ENCODE measurements at places on chromosomes 11 and 22. TPM values are rescaled to one million over a fixed set of nuclear protein-coding genes. Genes with fewer than 3 reads are reported as not detected.

TRIM51 gene
- not detected for total RNA-seq

- H3K4me1 ChIP-seq = peaks cover 12% of the 10 kb centered on the region
- no peaks in the 10 kb centered on the region for H3K27me3 ChIP-seq
- no peak overlapping the region for H3K27ac ChIP-seq
- DNase-seq = no peak
- H3K4me3 ChIP-seq = no peak overlapping the region
Observed at GRCh38 chr11:123072332-123072761, 10.4 kb upstream of the HSPA8 start.

CREB3L1 gene
- total RNA-seq = 23.3 TPM

FGF4 gene
- not detected for total RNA-seq

GRCh38 chr11:76667271-76667818 lies 3.2 kb downstream of the LRRC32 start:
- H3K4me3 ChIP-seq = peak overlapping the region; percentile 76
- no peaks in the 10 kb centered on the region for H3K27me3 ChIP-seq
- peak overlapping the region; percentile 92 for H3K27ac ChIP-seq
- peaks cover 5% of the 10 kb centered on the region for H3K36me3 ChIP-seq

DNA sequence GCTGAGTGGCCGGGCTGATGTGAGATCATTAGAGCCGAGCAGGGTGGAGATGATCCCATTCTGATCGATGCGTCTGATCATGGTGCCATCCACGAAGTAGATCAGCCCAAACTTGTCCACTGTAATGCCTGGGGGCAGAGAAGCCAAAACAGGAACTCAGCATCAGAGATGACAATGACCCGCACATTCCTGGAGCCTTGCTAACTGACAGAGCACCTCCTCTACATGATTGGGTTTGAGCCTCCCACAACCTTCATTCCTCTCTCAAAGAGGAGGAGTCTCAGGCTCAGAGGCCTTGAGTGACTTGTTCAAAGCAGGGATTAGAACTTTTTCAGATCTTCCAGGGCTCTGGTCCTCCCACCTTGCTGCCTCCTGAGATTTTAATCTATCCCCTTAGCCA lies 133.7 kb upstream of the NARS2 start:
- H3K4me3 ChIP-seq = no peak overlapping the region
- no peak overlapping the region for H3K27ac ChIP-seq
- DNase-seq = no peak
- H3K4me1 ChIP-seq = no peaks in the 10 kb centered on the region
- no peaks in the 10 kb centered on the region for H3K27me3 ChIP-seq

CSNK2A3 gene
- total RNA-seq = 0.72 TPM

DNA sequence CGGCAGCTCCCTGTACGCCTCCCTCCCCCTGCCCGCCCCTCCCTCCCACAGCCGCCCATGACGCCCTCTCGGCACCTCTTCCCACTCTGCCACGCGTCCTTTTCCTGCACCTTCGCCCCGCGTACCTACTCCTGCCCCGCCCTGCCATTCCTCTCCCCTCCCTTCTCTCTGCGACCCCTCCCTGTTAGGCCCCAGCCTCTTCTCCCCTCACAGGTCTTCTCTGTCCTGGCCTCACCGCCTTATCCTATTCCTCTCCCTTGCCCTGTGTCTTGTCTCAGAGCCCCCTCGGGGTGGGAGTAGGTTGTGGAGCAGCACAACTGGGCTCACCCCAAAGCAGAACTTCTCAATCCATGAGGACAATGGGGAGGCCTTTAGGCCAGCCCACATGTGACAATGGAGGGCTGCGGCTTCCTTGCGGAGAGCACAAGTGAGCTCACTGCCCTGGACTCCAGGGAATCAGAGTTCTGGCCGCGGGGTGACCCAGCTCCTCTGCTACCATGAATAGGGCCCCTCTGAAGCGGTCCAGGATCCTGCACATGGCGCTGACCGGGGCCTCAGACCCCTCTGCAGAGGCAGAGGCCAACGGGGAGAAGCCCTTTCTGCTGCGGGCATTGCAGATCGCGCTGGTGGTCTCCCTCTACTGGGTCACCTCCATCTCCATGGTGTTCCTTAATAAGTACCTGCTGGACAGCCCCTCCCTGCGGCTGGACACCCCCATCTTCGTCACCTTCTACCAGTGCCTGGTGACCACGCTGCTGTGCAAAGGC lies 539 bp downstream of the SLC35C1 start:
- H3K27ac ChIP-seq = peak overlapping the region; percentile 77
- peak overlapping the region; percentile 94 for H3K4me3 ChIP-seq
- H3K4me1 ChIP-seq = peaks cover 39% of the 10 kb centered on the region
- H3K27me3 ChIP-seq = no peaks in the 10 kb centered on the region
- H3K36me3 ChIP-seq = peaks cover 17% of the 10 kb centered on the region

TYMP gene
- total RNA-seq = 11.3 TPM

WBP2NL gene
- 1.1 TPM for total RNA-seq

MS4A6E gene
- total RNA-seq = not detected

RANBP1 gene
- 51.4 TPM for total RNA-seq

UNC93B1 gene
- total RNA-seq = 19.3 TPM

DNA sequence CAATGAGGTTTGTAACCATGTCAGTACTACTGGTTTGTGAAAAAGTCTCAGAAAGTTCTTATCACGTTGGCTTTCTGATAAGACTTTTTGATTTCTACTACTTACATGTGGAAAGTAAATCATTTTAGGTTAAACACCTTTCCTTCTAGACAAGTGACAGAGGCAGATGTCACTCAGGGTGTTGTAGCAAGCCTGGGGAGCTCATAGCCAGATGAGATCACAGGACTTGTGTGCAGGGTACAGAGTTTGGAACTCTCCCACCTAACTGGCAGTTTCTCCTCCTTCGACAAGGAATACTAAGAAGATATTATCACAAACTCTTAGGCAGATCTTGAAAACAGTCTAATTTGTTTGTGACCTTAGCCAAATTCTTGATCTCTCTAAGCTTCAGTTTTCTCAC lies 49.4 kb upstream of the PICALM start:
- peak overlapping the region; percentile 12 for H3K27ac ChIP-seq
- H3K4me1 ChIP-seq = peaks cover 4% of the 10 kb centered on the region
- no peaks in the 10 kb centered on the region for H3K27me3 ChIP-seq
- DNase-seq = no peak
- H3K4me3 ChIP-seq = no peak overlapping the region
- H3K36me3 ChIP-seq = no peaks in the 10 kb centered on the region

ALDH3B1 gene
- 25.4 TPM for total RNA-seq

DNA sequence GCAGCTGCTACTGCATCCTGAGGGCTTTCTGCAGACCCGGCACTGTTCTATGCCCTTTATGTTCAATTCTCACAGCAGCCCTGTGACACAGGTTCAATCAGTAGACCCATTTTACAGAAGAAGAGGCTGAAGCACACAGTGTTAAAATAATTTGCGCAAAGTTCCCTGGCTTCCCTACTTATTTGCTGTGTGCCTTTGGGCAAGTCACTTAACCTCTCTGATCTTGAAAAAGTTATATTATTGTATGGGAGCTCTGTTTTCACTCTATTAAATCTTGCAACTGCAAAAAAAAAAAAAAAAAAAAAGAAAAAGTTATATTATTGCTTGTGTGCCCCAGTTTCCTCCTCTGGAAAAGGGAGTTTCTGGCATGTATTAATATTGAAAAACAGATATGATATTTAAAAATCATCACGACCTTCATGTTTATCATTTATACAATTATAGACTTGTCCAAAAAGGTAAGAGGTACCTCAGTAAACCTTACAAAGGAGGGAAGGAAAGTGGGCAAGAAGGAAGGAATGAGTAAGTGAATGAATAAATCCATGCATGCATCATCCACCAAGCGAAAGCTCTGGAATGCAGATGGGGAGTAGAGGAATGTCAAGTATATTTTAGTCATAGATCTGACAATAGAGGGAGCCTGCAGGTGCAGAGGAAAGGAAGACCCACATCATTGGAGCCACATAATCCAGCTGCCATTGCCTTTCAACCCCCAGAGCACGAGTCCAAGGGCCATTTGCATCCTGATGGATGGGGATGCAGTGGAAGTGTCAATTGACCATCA lies 21.2 kb upstream of the ISX start:
- H3K4me3 ChIP-seq = no peak overlapping the region
- DNase-seq = no peak
- H3K36me3 ChIP-seq = no peaks in the 10 kb centered on the region
- no peak overlapping the region for H3K27ac ChIP-seq

- no peak overlapping the region for H3K4me3 ChIP-seq
- no peaks in the 10 kb centered on the region for H3K27me3 ChIP-seq
- no peak overlapping the region for H3K27ac ChIP-seq
- no peak for DNase-seq
- H3K4me1 ChIP-seq = no peaks in the 10 kb centered on the region
Observed at GRCh38 chr11:131108760-131109159, 192.5 kb upstream of the SNX19 start.

DNA sequence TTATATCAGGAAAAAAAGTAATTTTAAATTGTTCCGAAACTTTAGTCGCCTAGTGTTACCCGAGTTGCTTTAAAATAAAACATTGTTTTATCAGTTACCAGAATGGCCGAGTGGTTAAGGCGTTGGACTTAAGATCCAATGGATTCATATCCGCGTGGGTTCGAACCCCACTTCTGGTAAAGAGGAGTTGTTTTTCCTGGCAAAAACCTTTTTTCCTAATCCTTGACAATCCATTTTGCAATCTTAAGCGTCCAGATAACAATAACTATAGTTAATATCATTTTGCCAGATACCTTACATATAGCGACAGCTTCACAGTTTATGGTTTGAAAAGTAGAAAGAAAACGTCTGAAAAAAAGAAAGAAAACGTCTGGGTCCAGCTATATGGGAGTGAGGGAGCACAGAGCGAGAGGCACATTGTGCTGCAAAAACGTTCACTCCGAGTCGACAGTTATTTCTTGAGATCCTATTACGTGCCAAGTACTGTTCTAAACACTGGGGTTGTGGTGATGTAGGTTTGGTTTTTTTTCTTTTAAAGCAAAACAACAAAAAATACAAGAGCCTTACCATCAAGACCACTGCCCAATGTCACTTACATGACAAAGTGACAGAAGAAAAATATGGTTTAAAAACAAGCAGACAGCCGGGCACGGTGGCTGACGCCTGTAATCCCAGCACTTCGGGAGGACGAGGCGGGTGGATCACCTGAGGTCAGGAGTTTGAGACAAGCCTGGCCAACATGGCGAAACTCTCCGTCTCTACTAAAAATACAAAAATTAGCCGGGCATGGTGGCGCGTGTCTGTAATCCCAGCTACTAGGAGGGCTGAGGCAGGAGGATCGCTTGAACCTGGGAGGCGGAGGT lies 40.6 kb downstream of the OR4D9 start:
- no peaks in the 10 kb centered on the region for H3K4me1 ChIP-seq
- peak overlapping the region; percentile 84 for H3K27ac ChIP-seq
- no peaks in the 10 kb centered on the region for H3K36me3 ChIP-seq
- peak overlapping the region; percentile 60 for H3K4me3 ChIP-seq

MYO18B gene
- total RNA-seq = 261 TPM

GRCh38 chr11:35035894-35036408 lies 103.0 kb upstream of the CD44 start:
- no peaks in the 10 kb centered on the region for H3K27me3 ChIP-seq
- H3K36me3 ChIP-seq = no peaks in the 10 kb centered on the region
- DNase-seq = no peak
- H3K4me3 ChIP-seq = no peak overlapping the region
- H3K4me1 ChIP-seq = no peaks in the 10 kb centered on the region

RPUSD4 gene
- 38.3 TPM for total RNA-seq
